ENCODE measurements at places on chromosomes 7 and 10.

- no peak for DNase-seq
Measured at GRCh38 chr10:43083764-43084163, 6.9 kb downstream of the RET start.

GRCh38 chr10:11936389-11937152, 106.0 kb downstream of the UPF2 start:
- DNase-seq = no peak

DNA sequence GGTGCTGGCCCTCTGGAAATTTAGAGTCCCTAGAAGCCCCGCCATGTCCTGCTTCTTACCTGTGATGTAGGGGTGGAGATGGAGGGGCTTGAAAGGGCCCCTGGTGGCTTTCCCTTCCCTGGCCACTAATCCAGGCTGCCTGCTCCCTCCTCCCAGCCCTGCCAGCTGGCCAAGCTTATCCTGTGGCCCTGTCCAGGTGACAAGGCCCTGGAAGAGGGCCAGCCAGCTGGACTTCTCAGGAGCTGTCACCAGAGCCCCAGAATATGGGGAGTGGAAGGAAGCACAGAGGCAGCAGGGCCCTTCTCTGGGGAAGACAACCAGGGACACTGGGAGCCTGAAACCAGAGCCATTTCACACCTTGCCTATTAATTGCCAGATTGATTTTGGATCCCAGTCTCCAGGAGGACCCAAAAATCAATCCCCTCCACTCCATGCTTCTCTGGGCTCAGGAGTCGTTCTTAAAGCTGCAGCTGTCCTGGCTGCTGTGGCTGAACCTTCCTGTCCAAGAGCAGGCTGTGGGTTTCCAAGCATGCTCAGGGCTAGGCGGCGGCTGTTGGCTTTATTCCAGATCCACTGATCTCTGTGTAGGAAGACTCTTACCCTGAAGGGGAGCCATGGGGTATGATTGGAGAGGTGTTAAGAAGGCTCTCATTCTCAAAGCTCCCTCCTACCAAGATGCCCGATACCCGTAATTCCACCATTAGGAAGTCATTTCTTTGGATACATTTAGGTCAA, 52.6 kb upstream of the PCBD1 start:
- DNase-seq = no peak

DNA sequence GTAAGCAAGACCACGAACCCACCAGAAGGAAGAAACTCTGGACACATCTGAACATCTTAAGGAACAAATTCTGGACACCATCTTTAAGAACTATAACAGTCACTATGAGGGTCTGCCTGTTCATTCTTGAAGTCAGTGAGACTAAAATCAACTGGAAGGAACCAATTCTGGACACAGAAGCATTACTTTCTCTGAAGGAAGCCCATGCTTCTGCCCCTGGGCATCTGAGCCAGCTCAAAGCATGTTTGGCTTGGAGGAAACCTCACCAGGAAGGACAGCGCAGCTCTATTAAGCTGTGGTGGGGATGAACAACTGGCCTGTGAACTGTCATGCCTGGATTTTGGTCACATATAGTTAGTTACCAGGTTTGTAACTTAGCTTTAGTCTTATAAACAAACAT, 132.4 kb upstream of the GDF10 start:
- no peak for DNase-seq

GRCh38 chr7:1747004-1747801, 77.1 kb downstream of the ELFN1 start:
- DNase-seq = peak; percentile 89

DNA sequence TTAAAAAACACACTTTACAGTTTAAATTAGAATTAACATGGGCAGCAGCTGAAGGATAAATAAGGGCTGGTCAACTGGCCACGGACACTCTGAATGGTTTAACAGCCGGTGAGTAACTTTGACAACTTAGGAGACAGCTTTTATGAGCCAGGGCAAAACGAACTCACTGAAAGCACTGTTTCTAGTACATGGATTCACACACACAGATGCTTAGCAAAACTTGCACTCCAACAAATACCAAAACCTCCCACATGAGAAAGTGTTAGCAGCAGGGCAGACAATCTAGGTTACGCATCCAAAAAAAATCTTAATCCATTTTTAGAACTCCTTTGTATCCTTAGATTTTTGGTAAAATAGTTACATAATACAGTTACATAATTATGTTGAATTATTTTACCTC, 486.4 kb downstream of the PHTF2 start:
- DNase-seq = peak; percentile 34

DNA sequence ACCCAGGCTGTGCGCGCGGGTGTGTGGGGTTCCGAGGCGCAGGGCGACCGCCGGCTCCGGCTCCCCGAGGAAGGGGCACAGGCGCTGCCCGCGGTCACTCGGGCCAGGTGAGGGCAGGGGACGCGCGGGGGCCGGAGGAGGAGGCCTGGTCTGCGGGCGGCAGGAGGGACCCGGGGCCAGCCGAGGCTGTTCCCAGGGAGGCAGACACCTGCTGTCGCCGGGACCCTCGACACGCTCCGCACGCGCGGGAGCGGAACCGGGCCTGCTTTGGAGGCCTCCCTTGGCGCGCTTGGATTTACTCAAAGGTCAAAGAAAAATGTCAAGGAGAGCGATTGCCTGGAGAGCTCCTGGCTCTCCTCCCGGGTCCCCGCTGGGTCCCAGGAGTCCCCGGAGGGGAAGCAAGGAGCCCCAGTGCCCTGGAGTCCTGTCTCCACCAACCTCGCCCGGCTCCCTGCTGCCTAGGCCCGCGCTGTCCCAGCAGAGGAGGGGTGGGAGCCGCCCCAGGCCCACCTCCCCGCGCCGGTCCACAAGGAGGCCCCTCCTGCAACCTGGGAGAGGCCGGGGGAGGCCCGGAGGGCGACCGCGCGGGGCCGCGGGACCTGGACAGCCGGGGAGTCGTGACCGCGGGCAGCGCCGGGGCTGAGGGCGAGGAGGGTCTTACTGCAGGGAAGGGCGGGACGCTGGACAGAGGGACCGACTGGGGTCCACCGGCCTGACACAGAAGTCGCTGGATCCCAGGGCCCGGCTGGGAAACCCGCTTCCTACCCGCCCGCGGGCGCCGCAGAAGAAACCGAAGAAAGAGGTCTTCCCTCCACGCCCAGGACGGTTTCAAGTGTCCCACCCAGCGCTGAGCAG, 348.9 kb downstream of the DNAJB6 start:
- DNase-seq = peak; percentile 84

GRCh38 chr10:3255075-3255474, 82.5 kb upstream of the PITRM1 start:
- no peak for DNase-seq

- DNase-seq = no peak
Measured at GRCh38 chr10:30466445-30466844, 32.5 kb downstream of the MAP3K8 start.

- DNase-seq = no peak
Measured at GRCh38 chr10:58086144-58086762, 181.4 kb downstream of the IPMK start.

- DNase-seq = no peak
Measured at GRCh38 chr10:44990302-44990655, 10.4 kb upstream of the ZNF22 start.

- no peak for DNase-seq
Measured at GRCh38 chr7:28747404-28747803, 210.7 kb downstream of the TRIL start.

GRCh38 chr7:87046456-87046855, 13.0 kb downstream of the ELAPOR2 start:
- no peak for DNase-seq

- DNase-seq = no peak
Measured at GRCh38 chr10:79360499-79361342, 13.5 kb downstream of the PPIF start.
